Activated naive CD8-positive, alpha-beta T cell treated with anti-CD3 and anti-CD28 coated beads for 36 hours (primary cell): ENCODE measurements at places on chromosomes 12 and 14. TPM values are rescaled to one million over a fixed set of nuclear protein-coding genes. Genes with fewer than 3 reads are reported as not detected.
A peak's percentile ranks its signal among the peaks of the same experiment; 100 is the strongest.

DNA sequence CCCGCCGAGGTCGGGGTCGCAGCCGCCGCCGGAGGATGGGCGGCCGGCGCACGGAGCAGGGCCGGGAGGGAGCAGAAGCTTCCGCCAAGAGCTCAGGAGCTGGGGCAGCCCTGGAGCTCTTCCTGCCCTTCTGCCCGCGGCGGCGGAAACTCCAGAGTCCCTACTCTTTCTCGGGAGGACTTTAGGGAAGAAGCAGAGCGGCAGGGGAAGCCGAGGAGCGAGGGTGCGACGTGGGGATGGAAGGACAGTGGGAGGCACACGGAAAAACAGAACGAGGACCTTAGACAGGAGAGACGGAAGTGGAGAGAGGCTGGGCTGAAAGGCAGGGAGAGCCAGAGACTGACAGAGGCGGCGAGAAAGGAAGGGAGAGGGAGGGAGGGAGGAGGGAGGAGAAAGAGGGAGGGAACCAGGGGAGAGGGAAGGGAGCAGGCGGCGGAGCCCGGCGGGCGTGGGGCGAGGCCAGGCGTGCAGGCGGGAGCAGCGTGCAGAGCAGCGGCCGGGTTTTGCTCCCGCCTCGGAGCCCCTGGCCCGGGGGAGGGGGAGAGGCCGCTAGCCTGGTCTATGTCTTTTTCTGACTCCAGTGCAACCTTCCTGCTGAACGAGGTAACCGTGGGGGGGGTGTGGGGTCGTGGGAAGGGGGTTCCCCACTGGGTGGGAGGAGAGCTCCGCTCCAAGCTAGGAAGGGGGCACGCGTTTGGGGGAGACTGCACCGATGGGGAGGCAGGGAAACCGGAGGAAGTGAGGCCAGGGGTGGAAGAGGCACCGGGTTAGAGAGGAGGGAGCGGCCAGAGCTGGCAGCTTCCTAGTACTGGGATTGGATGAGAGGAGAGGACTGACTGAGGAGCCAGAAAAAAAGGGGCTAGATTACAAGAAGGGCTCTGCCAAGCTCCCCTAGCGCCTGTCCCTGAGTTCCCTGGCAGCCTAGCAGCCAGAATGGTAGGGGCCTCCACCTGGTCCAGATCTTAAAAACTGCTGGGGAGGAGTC, 2.9 kb upstream of the CACNB3 start:
- peak; percentile 50 for DNase-seq

GRCh38 chr14:72876005-72876709, 17.7 kb downstream of the DPF3 start:
- DNase-seq = no peak

- DNase-seq = no peak
Measured at GRCh38 chr12:52285851-52286530, 5.3 kb downstream of the KRT81 start.

- DNase-seq = no peak
Measured at GRCh38 chr12:119592232-119592631, 1.3 kb upstream of the TMEM233 start.

The PAN2 gene
- total RNA-seq = 32.3 TPM

GRCh38 chr14:92724516-92725340, 23.7 kb downstream of the LGMN start:
- no peak for DNase-seq

The KRT8 gene
- 0.48 TPM for total RNA-seq

GRCh38 chr12:67741270-67741669, 92.7 kb downstream of the DYRK2 start:
- DNase-seq = no peak

GRCh38 chr14:50225067-50225973, 6.1 kb downstream of the SOS2 start:
- no peak for DNase-seq

DNA sequence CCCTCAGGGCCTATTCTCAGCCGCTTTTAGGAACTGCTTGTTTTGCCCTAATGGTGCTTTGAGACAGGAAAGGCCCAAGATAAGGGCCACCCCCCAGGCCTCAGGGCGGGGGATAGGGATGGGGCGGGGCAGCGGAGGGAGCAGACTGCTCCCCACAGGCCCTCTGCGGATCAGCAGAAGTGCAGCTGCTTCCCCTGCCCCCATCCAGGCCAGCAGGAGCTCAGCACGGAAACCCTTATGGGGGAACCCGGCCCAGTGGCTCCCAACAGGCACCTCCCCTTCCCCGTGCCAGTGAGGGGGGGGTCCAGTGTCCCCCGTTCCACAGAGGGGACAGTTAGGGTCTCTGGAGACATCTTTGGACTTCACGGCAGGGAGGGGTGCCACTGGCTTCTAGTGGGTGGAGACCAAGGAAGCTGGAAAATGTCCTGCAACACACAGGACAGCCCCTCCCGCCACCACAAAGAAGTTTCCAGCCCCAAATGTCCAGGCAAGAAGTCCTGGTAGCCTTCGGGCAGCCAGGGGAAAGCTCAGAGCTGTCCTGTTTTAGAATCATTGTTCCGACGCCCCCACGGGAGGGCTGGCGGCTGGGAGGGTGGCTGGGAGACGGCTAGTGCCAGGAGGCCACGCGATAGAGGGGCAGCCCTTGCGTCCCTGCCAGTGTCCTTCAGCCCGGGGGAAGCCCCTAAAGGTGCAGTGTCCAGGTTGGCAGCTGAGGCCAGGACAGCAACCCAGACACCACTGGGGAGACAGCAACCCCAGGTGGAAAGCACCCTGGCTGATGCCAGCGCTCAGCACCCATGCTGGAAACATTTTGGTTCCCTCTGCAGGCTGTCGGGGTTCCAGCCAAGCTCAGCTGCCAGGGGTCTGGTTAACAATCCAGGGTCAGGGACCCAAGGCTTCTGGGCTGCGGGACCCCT, 10.4 kb upstream of the GPR132 start:
- peak; percentile 73 for DNase-seq

- DNase-seq = no peak
Measured at GRCh38 chr12:8950221-8950527, 729 bp upstream of the M6PR start.

The PMEL gene
- 0.25 TPM for total RNA-seq

- DNase-seq = no peak
Measured at GRCh38 chr12:132393991-132394949, 64.9 kb upstream of the GALNT9 start.

GRCh38 chr12:107064687-107065086, 28.7 kb downstream of the CRY1 start:
- no peak for DNase-seq

DNA sequence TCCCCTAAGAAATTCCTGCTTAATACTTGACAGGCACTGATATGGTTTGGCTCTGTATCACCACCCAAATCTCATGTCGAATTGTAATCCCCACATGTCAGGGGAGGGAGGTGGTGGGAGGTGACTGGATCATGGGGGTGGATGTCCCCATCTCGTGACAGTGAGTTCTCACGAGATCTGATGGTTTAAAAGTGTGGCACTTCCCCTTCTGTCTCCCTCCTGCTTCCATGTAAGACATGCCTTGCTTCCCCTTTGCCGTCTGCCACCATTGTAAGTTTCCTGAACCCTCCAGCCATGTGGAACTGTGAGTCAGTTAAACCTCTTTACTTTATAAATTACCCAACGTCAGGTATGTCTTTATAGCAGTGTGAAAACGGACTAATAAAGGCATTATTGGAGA, 198.0 kb downstream of the FOXN3 start:
- DNase-seq = no peak

The STAB2 gene
- not detected for total RNA-seq

GRCh38 chr12:55849616-55850343, 7.0 kb upstream of the MMP19 start:
- DNase-seq = no peak

DNA sequence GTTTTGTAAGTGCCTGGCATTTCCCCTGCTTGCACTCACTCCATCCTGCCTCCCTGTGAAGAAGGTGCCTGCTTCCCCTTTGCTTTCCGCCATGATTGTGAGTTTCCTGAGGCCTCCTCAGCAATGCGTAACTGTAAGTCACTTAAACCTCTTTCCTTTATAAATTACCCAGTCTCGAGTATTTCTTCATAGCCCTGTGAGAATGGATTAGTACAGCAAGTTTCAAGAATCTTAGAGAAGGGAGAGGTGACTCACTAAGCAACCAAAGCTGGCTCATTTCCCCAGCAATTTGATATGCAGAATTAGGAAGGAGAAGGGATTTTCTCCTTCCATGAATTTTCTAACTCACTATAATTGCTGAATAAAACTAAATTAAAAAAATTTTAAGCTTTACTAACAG, 251.0 kb upstream of the FOXG1 start:
- DNase-seq = no peak

The B4GALNT3 gene
- 1.1 TPM for total RNA-seq

The FOXN4 gene
- total RNA-seq = not detected

GRCh38 chr12:27003421-27004381, 10.5 kb downstream of the TM7SF3 start:
- DNase-seq = no peak

GRCh38 chr14:39957290-39957689, 525.1 kb upstream of the FBXO33 start:
- DNase-seq = no peak

DNA sequence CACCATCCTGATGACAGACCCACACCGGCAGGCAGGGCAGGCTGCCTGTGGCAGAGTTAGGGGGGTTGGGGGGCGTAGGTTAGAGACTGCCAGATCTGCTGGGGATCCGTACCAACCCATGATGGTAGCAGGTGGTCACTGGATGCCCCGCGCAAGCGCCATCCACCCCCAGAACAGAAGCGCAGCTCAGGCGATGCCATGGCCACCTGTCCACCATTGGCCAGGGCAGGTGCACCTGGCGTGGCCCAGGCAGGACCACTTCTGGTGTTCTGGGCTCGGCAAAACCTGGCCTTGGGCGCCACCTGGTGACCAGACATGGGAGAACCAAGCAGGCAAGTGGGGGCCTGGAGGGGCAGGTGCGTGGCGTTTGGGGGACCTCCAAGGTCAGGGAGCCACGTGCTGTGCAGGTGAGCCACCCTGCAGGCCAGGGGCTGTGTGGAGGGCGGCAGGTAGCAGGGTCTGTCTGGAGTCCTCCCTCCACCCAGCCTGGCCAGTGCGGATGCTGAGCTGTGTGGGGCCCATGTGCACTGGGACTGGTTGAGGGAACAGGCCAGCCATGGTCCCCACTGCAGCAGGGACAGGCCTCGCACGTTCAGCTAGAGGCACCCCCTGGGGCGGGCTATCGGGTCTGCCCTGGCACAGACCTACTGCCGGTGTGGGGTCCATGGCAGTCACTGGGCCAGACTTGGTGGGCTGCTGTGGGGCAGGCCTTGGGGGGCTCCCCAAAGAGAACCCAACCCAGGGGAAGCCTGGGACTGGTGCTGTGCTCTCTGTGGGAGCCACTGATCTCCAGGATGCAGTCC, 15.6 kb downstream of the BAG5 start:
- peak; percentile 76 for DNase-seq

- DNase-seq = no peak
Measured at GRCh38 chr14:68327231-68327630, 465.6 kb downstream of the ZFP36L1 start.

GRCh38 chr14:103898711-103899110, 29.5 kb upstream of the TDRD9 start:
- no peak for DNase-seq

DNA sequence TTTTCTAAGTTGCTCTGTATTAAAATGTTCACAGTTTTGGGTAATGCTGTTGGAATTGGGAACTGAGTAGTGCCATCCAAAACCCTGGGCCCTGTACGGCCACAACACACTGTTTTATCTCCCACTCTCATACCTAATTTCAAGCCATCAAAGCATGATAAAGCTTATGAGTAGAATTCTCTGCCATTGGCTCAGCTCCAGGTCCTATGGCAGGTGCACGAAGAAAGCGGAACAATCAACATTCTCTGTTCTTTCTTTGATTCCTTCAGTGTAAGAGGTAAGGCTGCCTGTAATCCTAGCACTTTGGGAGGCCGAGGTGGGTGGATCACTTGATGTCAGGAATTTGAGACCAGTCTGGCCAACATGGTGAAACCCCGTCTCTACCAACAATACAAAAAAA, 394.9 kb downstream of the CCDC91 start:
- no peak for DNase-seq

GRCh38 chr14:98290596-98290995, 981.4 kb downstream of the BCL11B start:
- no peak for DNase-seq

- DNase-seq = no peak
Measured at GRCh38 chr12:11805043-11805442, 155.6 kb downstream of the ETV6 start.

GRCh38 chr12:53171725-53172329, 8.7 kb upstream of the ZNF740 start:
- no peak for DNase-seq

DNA sequence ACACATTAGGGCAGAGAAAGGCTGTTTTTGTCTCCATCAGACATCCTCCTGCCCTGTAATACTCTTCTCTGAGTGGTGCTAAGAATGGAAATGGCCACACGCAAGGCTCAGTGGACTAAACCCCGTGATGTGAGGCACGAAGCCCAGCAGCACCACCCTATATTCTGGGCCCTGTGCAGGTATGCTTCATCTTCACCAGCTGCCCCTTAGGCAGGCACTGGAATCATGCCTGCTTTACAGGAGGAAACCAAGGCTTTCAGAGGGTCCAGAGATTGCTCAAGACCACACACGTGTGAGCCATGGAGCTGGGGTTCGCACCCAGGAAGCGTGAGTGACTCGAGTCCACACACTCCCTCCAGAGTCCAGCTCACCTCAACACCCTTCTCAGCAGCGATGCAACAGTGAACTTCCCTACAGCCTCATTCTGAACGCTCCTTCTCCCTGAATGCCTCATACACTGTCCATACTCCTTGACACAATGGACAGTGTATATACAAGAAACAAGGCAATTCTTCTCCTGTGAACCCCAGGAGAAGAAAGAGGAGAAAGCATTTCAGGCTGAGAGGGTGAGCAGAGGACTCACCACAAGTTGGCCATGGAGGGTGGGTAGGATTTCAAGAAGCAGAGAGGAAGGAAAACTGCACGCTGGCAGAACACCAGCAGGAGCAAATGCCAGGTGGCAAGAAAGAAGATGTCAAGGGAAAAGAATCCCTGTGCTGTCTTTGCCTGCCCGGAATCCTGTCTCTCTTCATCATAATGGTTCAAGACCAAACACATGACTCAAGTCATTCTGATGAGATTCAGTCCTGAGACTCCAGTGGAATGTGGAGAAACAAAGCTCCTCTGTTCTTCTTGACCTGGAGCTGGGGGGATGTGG, 39.1 kb downstream of the NT5DC3 start:
- DNase-seq = no peak

DNA sequence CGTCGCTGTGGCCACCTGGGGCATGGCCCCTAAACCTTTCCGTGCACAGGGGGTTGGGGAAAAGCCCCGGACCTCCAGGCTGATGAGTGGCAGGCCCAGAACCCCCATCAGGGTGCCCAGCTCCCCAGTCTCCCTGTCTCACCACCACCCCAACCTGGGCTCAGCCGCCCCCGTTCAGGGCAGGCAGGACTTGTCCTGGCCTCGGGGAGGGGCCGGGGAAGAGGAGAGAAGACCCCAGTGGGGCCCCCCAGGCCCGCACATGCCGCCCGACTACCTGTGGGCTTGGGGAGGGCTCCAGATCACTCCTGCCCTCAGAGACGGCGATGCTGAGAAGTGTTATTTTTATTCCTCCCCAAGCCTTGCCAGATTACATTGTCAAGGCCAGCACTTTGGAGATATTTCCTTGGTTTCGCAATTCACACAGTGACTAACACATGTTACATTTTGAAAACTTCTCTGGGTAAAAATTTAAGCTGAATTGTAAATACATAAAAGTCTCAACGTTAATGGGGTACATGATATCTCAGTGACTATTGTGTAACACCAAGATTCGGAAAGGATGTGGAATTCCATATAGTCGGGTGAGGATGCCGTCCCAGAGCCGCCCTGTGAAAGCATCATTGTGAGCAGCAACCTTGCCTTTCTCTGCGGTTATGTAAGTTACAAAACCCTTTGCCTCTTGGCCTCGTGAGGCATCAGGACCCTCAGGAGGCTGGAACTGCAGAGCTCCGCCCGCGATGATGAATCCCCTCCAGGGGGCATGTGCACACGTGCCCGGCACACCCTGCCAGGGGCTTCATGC, 85.6 kb upstream of the DIO3 start:
- no peak for DNase-seq

The INHBC gene
- total RNA-seq = not detected
